LHCN-M2 (cell line): ENCODE measurements at places on chromosomes 5 and 9. TPM values are rescaled to one million over a fixed set of nuclear protein-coding genes. Genes with fewer than 3 reads are reported as not detected.

DNA sequence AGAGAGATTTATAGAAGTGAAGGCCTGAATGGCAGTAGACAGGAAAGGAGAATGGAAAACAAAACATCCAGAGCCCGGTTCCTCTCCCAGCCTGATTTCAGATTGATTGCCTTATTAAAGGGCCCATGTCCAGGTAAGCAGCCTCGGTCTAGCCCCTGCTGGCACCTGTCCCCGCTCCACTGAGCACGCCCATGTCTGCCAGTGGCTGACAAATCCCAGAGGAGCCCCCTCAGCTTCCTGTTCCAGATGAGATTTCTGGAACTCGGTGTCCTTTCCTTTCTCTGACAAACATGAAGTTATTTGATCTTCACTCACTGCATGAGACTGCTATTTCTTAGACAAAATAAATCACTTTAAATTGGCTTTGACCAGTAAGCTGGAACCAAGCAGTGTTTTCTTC lies 187.0 kb upstream of the ADCY2 start:
- DNase-seq = no peak

GRCh38 chr5:126656401-126657007 lies 55.8 kb downstream of the PHAX start:
- DNase-seq = peak; percentile 49

Gene PPP3R2
- not detected in 2 replicates for total RNA-seq

Gene C9orf153
- total RNA-seq = not detected in 2 replicates

Gene F12
- total RNA-seq = 3.1 and 3.6 TPM in 2 replicates
